Heart right ventricle (tissue), 16 donors: ENCODE measurements at places on chromosomes 1 and 21. TPM values are rescaled to one million over a fixed set of nuclear protein-coding genes. Genes with fewer than 3 reads are reported as not detected.

OPRD1 gene
- total RNA-seq = not detected

RGS4 gene
- total RNA-seq = 1.1 TPM

GRCh38 chr1:1437904-1438376 is 2.5 kb downstream of the VWA1 start:
- H3K4me1 ChIP-seq = peaks cover 47% of the 10 kb centered on the region
- H3K27ac ChIP-seq = no peak overlapping the region
- H3K27me3 ChIP-seq = peaks cover 28% of the 10 kb centered on the region
- DNase-seq = no peak
- H3K36me3 ChIP-seq = no peaks in the 10 kb centered on the region
- no peak overlapping the region for H3K4me3 ChIP-seq

DNA sequence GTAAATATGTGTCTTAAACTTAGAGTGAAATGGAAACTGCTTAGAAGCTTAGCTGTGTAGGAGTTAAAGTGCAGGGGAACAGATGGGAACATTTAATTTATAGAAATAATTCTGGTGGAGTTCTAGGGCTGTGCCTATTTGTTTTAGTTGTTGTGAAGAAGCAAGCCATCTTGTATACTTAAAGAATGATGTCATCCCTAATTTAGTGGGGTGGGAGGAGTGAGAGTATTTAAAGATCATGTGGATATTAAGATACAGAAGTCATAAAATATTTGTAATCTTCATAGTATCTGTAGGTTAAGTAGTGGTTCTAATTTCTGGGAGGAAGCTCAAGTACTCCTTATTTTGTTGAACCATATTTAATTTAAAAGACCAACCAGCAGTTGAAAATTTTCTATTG is 41.5 kb downstream of the BACH1 start:
- no peaks in the 10 kb centered on the region for H3K27me3 ChIP-seq
- no peak overlapping the region for H3K27ac ChIP-seq
- H3K4me3 ChIP-seq = no peak overlapping the region
- DNase-seq = no peak
- H3K4me1 ChIP-seq = peaks cover 29% of the 10 kb centered on the region

- H3K36me3 ChIP-seq = no peaks in the 10 kb centered on the region
- H3K4me3 ChIP-seq = no peak overlapping the region
- H3K4me1 ChIP-seq = peaks cover 3% of the 10 kb centered on the region
- H3K27me3 ChIP-seq = peaks cover 4% of the 10 kb centered on the region
- no peak for DNase-seq
These were observed 56.6 kb downstream of the TMEM53 start for GRCh38 chr1:44617703-44618029.

DNA sequence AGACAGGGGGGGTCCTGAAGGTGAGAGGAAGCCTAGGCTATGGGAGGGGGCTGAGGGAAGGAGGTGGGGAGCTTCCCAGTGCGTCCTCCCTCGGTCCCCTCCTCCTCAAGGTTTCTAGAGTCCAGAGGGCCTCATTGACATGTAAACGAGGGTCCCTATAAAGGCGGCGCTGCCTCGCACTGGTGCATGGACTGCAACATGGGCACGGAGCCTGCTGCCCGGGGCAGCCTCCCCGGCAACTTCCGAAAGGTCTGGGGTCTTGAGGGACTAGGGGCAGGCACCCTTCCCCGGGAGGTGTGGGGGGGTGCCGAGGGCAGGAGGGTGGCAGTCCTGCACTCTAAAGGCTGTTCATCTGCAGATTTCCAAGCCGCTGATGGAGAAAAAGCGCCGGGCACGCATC is at the start of gene HES3:
TSS of gene HES3 (plus strand) at position 187 of the 400 bp plus-strand sequence. CDS start at position 374, 187 bp downstream.
- no peak within 1 kb of the TSS for H3K27ac ChIP-seq
- DNase-seq = no peak
- H3K27me3 ChIP-seq = peaks cover 69% of the 10 kb centered on the region

DNA sequence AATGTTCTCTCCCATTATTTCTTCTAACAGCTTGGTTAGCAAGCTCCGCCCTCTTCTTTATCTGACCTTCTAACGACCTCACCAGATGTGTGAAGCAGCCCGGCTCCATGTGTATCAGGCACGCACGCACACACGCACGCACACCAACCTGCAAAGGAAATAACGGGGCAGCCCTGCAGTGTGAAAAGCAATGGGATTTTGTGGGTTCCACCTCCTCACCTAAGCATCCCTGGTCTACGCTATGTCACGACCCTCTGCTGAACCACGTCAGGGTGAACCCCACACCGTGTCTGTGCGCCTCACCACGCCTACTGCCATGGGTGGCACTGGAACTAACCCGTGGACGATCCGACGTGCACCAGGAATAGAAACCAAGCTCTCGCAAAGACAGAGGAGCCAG is 10.4 kb downstream of the SSU72 start:
- H3K36me3 ChIP-seq = peaks cover 68% of the 10 kb centered on the region
- no peaks in the 10 kb centered on the region for H3K27me3 ChIP-seq
- H3K4me3 ChIP-seq = no peak overlapping the region
- no peak overlapping the region for H3K27ac ChIP-seq
- no peak for DNase-seq
- peaks cover 49% of the 10 kb centered on the region for H3K4me1 ChIP-seq

GRCh38 chr1:162670928-162671663 is 38.8 kb downstream of the DDR2 start:
- H3K4me1 ChIP-seq = peaks cover 11% of the 10 kb centered on the region
- H3K27me3 ChIP-seq = no peaks in the 10 kb centered on the region
- no peak overlapping the region for H3K4me3 ChIP-seq
- H3K36me3 ChIP-seq = no peaks in the 10 kb centered on the region
- peak overlapping the region; percentile 20 for H3K27ac ChIP-seq

DNA sequence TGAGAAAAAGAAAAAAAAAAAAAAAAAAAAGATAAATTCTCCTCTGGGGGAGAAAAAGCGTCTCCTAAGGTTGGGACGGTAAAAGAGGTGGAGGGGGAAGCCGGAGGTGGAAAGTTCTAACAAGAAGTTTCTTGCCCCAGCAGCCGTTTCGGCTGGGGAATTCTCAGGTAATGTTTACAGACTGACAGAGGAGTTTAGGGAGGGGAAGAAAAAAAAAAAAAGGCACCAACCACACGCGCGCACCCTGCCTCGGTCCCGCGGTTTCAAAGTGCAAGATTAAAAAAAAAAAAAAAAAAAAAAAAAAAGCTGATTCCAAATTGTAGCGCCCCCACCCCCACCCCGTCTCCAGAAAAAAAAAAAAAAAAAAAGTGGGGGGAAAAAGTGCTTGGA is 504 bp downstream of the DHRS3 start:
- no peaks in the 10 kb centered on the region for H3K36me3 ChIP-seq
- peaks cover 76% of the 10 kb centered on the region for H3K4me1 ChIP-seq
- peak overlapping the region; percentile 96 for H3K27ac ChIP-seq
- H3K4me3 ChIP-seq = peak overlapping the region; percentile 55
